ENCODE measurements at places on chromosomes 5 and 9.

DNA sequence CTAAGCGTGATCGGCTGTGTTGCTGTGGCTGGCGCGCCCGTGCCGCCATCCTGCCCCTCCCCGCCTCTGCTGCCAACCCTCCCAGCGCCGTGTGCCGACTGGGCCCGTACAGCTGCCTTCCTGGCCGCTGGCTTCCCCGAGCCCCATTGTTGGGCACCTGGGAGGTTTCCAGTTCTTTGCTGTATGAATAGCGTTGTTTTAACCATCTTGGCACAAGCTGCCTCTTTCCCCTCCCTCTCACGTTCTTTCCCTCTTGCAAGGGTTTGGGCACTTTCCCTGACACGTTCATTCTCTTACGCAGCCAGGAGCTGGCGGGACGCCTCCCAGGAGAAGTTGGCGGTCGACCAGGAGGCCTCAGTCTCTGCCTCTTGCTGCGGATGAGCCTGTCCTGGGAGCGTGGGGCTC, 43.1 kb upstream of the RXRA start:
- no peak for DNase-seq

DNA sequence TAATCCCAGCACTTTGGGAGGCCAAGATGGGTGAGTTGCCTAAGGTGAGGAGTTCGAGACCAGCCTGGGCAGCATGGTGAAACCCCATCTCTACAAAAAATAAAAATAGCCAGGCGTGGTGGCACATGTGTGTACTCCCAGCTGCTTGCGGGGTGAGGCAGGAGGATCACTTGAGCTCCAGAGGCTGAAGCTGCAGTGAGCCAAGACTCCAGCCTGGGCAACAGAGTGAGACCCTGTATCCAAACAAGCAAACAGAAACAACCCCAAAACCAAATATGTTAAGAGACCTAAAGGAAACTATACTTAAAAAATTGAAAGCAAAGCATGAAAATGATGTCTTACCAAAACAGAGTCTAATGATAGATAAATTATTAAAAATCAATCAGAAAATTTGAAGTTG, 12.4 kb downstream of the HNRNPAB start:
- no peak for DNase-seq

DNA sequence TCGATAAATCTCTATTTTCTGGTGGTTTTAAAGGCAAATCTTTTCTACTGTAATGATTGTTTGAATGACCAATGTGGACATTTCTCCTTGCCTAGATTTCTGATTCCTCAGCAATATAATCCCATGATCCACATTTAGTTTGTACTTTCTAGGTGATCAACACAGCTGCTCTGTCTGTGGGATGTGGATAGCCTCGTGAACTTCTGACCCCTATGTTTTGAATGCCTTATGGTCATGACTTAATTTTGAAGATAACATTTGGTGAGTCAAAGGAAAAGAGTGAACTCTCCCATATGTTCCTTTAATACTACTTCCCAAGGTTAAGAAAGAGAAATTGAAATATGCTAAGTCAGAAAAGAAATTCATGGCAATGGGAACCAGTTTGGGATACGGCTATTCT, 147.5 kb downstream of the CAVIN4 start:
- no peak for DNase-seq

GRCh38 chr5:16827755-16828154, 108.3 kb downstream of the MYO10 start:
- DNase-seq: no peak

GRCh38 chr5:18466731-18467130, 832.5 kb downstream of the TAF11L14 start:
- no peak for DNase-seq

GRCh38 chr5:122153230-122153629, 23.9 kb downstream of the ZNF474 start:
- DNase-seq: no peak

DNA sequence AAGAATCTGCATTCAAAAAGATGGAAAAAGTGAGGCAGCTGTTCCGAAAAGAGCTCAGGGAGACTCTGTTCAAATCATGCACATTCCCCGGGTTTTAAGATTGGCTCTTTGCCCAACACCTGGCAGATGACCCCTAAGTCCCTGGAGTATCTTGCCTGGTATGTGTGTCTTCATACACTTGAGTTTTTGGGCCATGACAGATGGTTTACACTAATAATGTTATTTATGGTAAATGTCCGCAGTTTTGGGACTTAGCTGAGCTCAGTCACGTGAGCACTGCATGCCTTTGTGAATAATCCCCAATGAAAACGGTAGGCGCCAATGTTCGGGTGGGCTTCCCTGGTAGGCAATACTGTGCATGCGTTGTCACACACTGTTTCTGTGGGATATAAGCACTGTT, 316.1 kb downstream of the PRDM9 start:
- DNase-seq: no peak

GRCh38 chr9:125850763-125851162, 103.6 kb downstream of the PBX3 start:
- DNase-seq: no peak

GRCh38 chr9:88938189-88938588, 53.1 kb upstream of the S1PR3 start:
- DNase-seq: no peak

- peak; percentile 2 for DNase-seq
These were observed 20.4 kb downstream of the PDE8B start for GRCh38 chr5:77230727-77231470.

GRCh38 chr5:114327474-114327873, 34.4 kb upstream of the KCNN2 start:
- DNase-seq: no peak

DNA sequence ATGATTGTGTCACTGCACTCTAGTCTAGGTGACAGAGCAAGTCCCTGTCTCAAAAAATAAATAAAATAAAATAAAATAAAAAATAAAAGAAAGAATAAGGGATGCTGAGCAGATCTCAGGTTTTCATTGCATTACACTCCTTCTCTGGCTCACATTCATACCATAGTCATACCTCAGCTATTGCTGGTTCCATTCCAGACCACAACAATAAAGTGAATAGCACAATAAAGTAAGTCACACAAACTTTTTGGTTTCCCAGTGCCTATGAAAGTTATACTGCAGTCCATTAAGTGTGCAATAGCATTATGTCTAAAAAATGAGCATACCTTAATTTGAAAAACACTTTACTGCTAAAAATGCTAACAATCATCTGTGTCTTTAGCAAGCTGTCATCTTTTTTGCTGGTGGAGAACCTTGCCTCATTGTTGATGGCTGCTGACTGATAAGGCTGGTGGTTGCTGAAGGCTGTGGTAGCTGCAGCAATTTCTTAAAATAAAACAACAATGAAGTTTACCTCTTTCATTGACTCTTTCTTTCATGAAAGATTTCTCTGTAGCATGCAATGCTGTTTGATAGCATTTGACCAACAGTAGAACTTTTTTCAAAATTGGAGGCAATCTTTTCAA, 415.7 kb downstream of the ZNF608 start:
- DNase-seq: no peak

GRCh38 chr5:62342476-62342837, 36.5 kb downstream of the KIF2A start:
- no peak for DNase-seq

DNA sequence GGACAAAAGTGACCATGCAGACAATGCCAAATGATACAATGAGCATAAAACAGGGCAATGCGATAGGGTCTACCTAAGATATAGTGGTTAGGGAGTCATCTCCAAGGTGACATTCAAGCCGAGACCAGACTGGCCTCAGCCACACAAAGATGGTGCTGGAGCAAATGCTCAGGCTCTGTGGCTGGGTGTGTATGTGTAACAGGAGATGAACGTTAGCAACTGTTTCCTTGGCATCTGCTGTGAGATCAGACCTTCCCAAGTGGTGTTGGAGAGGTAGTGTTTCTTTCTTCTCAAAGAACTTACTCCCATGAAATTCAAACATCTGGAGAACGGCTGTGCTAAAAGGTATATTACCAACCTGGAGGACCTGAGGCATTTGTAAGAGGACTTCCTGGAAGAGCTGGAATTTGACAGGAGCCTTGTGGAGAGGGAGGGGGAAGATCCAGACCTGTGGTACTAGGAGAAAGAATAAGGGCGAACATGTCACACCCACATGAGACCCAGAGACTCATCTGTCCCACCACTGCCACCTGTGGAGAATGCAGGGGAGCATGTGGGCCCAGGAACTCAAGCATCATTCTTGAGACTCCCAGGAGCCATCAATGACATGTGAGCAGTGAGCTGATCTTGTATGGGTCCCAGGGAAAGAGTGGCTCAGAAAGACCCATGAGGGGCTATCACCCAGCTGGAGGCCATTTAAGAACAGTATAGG, 21.4 kb upstream of the ANXA6 start:
- DNase-seq: no peak

GRCh38 chr5:139167063-139167462, 31.1 kb downstream of the SIL1 start:
- DNase-seq: no peak

- no peak for DNase-seq
These were observed 237.1 kb downstream of the SLF1 start for GRCh38 chr5:94855543-94855942.

- DNase-seq: no peak
These were observed 103.5 kb downstream of the DAPK1 start for GRCh38 chr9:87601176-87601575.

DNA sequence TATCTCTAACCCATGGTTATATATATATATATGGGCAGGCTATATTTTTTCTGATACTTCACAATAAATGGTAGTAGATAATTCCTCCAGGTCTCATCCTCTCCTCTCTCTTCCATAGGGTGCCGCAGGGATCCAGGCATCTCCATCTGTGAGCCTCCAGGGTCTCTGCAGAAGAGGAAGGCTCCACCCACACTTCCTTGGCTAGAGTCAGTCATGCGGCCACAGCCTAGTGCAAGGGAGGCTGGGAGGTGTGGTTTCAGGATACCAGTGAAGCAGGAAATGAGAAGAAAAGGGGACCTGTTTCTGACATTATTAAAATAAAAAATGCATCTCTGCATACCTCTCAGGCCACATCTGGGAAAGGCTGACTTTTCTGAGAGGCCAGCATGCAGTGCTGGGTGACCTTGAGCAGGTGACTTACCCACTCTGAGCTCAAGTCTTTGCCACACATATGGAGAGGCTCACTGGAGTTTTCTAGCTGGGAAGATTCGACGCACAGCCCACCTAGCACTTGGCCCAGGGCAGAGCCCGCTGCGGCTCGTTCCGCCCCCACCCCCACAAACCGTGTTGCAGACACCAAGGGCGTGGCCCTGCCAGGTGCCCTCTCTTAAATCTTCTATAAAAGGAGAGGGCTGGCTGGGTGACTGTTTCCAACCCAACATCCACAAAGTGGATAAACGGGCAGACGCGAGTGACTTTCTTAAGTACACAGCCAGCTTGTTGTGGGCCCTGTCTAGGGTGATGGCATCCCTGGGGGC, 47.9 kb downstream of the OLFM1 start:
- no peak for DNase-seq

DNA sequence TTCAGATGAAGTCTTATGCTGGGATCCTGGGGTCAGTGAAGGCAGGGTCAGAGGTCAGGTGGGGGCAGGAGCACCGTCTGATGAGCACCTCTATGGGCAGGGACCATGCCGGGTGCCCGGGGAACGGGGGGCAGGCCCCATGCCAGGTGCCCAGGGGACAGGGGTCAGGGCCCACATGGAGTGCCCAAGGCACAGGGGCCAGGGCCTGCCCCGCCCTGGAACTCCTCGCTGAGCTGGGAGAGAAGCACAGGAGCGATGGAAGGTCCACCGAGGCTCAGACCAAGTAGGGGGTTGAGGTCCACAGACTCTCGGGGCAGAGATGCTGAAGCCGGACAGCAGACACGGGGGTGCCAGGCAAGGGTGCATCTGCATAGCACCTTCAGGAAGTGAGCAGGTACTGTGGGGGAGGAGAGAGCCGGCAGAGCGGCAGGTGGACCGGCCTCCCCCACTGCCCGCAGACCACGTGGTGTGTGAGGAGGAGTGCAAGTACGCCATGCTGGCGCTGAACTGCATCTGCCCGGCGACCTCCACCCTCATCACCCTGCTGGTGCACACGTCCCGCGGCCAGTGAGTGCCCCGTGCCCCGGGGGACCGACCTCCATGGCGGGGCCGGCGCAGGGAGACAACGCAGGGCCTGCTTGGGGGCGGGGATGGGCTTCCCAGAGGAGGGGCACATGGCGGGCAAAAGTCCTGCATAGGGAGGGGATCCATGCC, 67.7 kb downstream of the KCNT1 start:
- DNase-seq: no peak

GRCh38 chr9:78325343-78325742, 28.4 kb downstream of the PSAT1 start:
- no peak for DNase-seq

DNA sequence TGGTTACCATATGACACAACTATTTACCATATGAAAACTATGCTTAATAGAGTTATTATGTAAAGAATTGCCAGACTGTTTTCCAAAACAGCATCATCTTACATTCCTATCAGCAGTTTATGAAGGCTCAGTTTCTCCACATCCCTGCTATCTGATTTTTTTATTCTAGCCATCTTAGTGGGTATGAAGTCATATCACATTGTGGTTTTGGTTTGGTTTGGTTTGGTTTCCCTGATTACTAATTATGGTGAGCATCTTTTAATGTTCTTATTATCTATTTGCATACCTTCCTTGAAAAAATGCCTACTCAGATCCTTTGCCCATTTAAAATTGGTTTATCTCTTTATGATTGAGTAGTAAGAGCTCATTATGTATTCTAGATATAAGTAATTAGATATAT, 199.4 kb upstream of the NFIL3 start:
- no peak for DNase-seq

- DNase-seq: no peak
These were observed 3.0 kb upstream of the PROB1 start for GRCh38 chr5:139397921-139398320.

GRCh38 chr9:6106711-6107339, 91.4 kb upstream of the RANBP6 start:
- peak; percentile 38 for DNase-seq

GRCh38 chr9:136953771-136954269, 1.7 kb downstream of the LCN12 start:
- DNase-seq: no peak

DNA sequence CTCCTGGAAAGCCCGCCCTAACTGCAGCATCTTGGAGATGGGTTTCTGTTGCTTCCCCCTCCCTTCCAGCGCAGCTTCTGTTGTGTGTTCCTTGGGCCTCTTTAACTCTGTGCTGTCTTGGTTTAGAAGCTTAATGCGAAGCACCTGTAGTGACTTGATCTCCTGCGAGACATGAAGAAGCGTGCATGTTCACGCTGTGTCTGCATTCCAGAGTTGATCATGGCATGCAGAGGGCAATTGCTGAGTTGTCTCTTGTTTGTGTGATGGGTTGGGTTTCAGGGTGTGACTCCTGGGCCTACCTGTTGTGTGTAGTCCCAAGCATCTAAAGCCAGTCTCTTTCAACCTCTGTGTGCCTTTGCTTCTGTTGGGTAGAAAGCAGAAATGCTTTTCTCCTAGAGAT, 155.6 kb downstream of the SMARCA2 start:
- no peak for DNase-seq

DNA sequence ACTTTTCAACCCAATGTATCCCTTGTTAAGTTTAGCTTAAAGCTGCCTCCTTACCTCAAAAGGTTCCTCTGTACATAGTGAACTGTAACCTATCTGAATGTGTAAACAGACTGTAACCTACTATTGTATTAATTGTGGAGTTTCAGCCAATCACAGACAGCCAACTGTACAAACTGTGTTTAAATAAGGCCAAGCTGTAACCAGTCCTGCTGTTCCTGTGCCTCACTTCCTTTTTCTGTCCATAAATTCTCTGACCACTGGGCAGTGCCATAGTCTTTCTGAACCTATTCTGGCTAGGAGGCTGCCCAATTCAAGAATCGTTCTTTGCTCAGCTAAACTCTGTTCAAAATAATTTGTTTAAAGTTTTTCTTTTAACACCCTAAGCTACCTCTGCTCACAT, 74.7 kb upstream of the DAPK1 start:
- DNase-seq: no peak

Data from ACHN (cell line).